ENCODE measurements at places on chromosomes 16 and 17. TPM values are rescaled to one million over a fixed set of nuclear protein-coding genes. Genes with fewer than 3 reads are reported as not detected.

DNA sequence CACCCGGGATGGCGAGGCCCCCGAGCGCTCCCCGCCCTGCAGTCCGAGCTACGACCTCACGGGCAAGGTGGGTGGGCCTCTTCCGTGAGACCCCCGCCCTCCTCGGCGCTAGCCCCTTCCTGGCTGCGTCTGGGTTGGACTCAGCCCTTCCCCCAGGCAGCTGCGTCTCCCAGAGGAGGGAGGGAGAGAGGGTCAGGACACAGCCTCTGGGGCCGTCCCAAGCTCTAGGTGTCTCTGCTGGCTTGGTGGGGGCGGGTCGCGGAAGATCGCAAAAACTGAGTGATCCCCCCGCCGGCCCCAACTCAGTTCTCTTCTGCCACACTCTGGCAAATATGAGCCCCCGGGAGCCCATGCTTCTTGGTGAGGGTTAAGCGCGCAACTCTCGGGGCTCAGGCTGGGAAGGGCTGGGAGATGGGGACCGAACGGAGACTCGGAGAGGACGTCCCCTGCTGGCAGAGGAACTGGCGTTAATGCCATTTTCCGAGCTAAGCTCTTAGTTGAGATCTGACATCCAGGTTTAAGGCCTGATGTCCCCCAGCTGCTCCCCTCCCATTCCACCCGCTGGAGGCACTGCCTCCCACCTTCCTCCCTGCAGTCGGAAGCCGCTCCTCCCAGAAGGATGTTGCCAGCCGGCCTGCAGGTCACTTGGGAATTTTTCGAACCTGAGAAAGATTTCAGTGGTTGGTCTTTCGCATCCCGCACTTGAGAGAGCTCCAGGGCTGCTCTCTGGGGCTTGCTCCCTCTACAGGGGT is 419 bp downstream of the RAB37 start:
- peak; percentile 69 for DNase-seq

- no peak for DNase-seq
Observed at GRCh38 chr16:54462151-54462651, 175.6 kb upstream of the IRX3 start.

DNA sequence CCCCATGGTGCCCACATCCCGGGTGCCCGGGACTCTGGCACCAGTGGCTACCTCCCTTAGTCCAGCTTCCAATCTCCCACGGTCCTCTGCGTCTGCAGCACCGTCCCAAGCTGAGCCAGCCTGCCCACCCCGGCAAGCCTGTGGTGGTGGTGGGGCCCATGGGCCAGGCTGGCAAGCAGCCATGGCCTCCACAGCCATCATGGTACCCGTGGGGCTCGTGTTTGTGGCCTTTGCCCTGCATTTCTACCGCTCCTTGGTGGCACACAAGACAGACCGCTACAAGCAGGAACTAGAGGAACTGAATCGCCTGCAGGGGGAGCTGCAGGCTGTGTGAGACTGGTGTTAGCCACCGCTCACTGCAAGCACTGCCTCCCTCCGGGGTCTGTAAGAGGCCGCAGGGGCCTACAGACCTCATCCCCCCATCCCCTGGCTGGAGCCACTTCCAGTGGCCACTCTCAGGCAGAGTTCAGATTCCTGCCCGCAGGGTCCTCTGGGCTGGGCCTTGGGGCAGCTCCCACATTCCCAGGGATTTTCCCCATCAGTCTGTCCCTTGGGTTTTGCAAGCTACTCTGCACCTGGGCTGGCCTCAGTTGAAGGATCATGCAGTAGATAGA is 3.9 kb upstream of the SETD1A start:
- DNase-seq, result peak; percentile 38

DNA sequence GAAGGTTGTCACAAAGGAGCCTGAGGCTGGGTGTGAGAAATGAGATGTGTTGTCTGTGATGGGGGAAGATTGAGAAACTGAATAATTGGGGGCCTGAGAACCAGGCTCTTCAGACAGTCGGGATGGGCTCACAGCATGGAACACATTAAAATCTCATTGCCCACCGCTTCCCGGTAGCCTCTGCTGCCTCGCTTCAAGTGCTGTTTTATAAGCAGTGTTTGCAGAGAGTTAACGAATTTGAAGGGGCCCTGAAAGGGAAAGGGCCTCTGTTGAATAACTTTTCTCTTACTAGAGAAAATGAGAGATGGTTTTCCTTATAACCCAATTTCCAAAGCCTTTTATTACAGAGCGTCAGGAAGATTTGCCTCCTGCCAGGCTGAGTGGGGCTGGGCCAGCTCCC is 258.8 kb upstream of the ASIC2 start:
- no peak for DNase-seq

GRCh38 chr17:15510361-15510760 is 42.9 kb upstream of the CDRT4 start:
- no peak for DNase-seq

- DNase-seq, result no peak
Observed at GRCh38 chr17:40602445-40603443, 37.5 kb upstream of the CCR7 start.

GRCh38 chr16:73433731-73434307 is 385.9 kb upstream of the ZFHX3 start:
- DNase-seq, result no peak

- no peak for DNase-seq
Observed at GRCh38 chr17:49817993-49818392, 29.5 kb downstream of the KAT7 start.

GRCh38 chr17:40341808-40342503 is 22.6 kb downstream of the GJD3 start:
- DNase-seq, result peak; percentile 71

DNA sequence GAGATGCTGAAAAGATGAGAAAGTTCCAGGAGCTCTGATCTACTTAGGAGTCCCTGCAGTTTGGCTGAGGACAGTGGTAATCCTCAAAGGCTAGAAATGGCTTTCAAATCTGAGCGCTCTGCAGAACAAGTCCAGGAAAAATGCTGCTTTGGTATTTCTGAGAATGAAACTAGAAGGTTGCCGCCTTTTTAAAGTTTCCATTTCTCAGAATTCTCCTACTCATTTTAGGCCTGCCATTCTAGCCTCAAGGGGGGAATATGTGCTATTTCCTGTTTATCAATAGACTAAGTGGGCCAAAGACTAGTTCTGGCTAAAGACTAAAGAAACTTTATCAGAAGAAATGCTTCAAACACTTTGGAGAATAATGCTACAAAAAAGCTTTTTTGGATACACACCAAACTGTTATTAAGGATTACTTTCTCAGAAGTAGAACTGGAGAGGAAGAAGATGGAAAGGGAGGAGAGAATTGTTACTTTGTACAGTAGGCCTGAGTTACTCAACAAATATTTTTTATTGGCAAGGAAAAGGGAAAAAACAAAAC is at the start of gene SLFN12L:
Gene SLFN12L (minus strand): TSS at position 78 of the 541 bp plus-strand sequence. CDS start 15,314 bp downstream, outside the sequence.
- DNase-seq, result no peak

MFAP4 gene
- polyA plus RNA-seq, result 0.73 TPM

DOC2A gene
- 0.23 TPM for polyA plus RNA-seq

MYO1C gene
- 2.5 TPM for polyA plus RNA-seq

CA4 gene
- not detected for polyA plus RNA-seq
